Vagina (tissue), 2 donors: ENCODE measurements at places on chromosomes 5 and 9.

DNA sequence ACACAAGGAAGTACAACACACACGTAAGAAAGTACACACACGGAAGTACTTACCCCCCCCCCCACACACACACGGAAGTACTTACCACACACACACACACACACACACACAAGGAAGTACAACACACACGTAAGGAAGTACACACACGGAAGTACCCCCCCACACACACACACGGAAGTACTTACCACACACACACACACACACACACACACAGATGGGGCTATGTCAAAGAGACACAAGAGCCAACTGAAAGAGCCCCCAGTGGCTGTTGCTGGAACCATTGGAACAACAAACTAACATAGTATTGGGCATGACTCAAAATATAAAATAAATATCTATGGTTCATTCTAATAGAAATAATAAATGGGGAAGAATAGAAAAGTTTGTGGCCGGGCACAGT is 4.9 kb upstream of the MAPK9 start:
- no peak overlapping the region for H3K27ac ChIP-seq
- H3K27me3 ChIP-seq, result no peaks in the 10 kb centered on the region
- H3K4me3 ChIP-seq, result no peak overlapping the region
- no peaks in the 10 kb centered on the region for H3K36me3 ChIP-seq
- H3K4me1 ChIP-seq, result peaks cover 9% of the 10 kb centered on the region

GRCh38 chr5:109694451-109694891 is 4.7 kb downstream of the MAN2A1 start:
- no peak overlapping the region for H3K4me3 ChIP-seq
- H3K27me3 ChIP-seq, result no peaks in the 10 kb centered on the region
- DNase-seq, result no peak

DNA sequence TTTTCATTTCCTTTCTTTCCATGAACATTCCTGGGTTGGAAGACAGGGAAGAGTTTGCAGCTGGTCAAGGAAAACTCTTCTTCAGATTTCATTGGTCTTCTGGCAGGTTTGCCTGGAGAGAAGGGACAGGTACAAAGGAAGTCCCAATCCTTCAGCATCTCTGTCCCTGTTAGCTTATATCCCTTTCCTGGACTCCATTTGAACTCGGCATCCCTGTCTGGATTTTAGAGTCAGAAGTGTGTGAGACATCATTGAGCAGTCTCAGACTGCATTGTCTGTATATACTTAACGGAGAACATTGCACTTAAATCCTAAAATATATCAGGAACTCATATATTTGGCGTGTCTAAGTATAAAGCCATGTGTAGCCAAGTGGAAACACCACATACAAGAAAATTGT is 54.9 kb downstream of the ADGRV1 start:
- no peaks in the 10 kb centered on the region for H3K36me3 ChIP-seq
- no peaks in the 10 kb centered on the region for H3K27me3 ChIP-seq
- H3K4me3 ChIP-seq, result no peak overlapping the region
- DNase-seq, result no peak

DNA sequence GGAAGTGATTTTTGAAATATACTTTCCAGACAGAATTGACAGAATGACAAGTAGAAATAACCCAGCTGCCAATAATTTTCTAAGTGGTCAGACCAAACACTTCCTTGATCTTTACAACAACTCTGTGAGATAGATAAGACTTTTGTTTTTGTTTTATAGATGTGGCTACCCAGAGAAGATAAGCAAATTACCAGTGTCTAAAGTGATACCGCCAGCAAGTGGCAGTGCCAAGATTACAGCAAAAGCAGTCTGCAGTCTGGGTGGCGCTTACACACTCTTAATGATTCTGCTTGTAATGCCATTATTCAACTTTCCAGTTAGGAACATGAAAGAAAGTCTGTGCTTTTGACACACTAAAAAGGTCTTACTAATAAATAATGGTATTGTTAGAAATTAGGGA is 92.1 kb downstream of the HCN1 start:
- no peaks in the 10 kb centered on the region for H3K27me3 ChIP-seq
- no peaks in the 10 kb centered on the region for H3K36me3 ChIP-seq
- no peak overlapping the region for H3K27ac ChIP-seq

DNA sequence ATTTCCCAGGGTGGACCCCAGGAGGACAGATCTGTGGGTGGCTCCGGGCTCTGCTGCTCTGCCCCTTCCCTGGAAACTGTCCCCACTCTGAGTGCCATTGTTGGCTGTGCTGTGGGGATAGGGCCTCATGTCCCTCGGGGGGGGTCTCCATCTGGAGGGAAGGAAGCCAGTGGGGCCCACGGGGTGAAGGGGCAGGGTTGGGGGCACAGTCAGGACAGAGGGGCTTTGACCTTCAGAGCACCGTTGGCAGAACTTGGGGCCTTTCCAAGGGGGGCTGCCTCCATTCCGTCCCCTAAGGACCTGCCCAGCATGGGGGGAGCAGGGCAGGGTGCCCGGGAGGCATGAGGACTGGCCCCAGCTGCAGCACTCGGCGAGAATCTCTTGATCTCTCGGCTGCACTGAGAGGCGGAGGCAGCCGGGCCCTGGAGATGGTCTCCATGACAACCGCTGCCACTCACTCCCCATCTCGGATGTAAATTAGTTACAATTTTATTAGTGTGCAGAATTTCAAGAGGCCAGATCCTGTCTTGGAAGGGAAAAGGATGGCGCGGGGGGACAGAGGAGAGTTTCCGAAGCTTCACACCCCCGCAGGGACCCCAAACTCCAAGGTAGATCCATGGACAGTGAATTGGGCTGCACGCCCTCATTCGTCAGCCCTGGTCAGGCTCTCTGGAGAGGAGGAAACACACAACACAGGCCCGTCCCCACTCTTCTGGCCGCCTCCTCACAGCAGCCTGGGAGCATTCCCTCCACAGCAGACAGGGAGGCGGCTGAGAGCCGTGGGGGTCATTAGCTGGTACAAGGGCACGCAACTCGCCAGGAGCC is 216.2 kb upstream of the IER5L start:
- H3K27ac ChIP-seq, result no peak overlapping the region
- H3K27me3 ChIP-seq, result no peaks in the 10 kb centered on the region
- H3K36me3 ChIP-seq, result no peaks in the 10 kb centered on the region
- no peak for DNase-seq

GRCh38 chr9:35712762-35713400 is 19.1 kb downstream of the TLN1 start:
- peaks cover 93% of the 10 kb centered on the region for H3K36me3 ChIP-seq
- no peak overlapping the region for H3K4me3 ChIP-seq
- DNase-seq, result no peak
- no peak overlapping the region for H3K27ac ChIP-seq
- H3K4me1 ChIP-seq, result no peaks in the 10 kb centered on the region

- no peaks in the 10 kb centered on the region for H3K4me1 ChIP-seq
- no peak for DNase-seq
- H3K27ac ChIP-seq, result no peak overlapping the region
- H3K27me3 ChIP-seq, result no peaks in the 10 kb centered on the region
- no peaks in the 10 kb centered on the region for H3K36me3 ChIP-seq
- no peak overlapping the region for H3K4me3 ChIP-seq
Observed at GRCh38 chr9:106531491-106531890, 331.5 kb upstream of the ZNF462 start.

DNA sequence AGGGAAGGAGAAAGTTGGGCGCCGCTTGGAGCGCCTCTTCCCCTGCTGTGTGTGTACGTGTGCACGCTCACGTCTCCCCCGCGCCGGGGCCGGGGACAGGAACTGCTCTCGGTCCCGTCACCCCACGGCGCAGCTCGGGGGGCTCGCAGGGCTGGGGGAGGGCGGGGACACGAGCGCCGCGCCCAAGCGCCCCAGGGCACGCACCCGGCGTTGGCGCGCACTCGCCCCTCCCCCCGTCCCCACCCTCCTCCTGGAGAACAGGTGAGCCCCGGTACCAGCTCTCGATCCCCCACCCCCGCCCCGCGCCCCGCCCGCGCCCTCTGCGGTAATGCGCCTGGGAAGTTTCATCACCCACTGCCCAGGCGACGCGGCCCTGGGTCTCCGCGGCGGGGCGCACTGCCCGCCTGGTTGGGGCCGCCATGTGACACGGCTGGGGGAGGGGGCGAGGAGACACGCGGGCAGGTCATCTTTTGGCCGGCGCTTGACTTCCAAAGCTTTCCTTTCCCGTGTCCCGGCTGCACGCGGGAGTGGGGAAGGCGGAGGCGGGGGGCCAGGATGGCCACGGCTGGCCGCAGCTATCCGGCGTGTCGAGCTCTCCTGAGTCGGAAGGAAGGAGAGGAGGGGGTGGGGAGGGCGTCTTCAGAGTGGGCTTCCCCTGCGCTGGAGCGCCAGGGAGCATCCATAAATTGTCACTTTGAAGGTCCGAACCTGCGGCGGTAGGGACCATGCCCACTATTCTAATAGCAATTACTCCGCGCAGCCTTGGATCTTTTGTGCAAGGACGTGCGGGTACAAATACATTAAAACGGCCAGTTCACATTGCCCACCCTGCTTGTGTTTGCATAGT is 1.5 kb upstream of the STC2 start:
- peaks cover 37% of the 10 kb centered on the region for H3K4me1 ChIP-seq
- peaks cover 5% of the 10 kb centered on the region for H3K27me3 ChIP-seq
- peak overlapping the region; percentile 47 for H3K4me3 ChIP-seq
- DNase-seq, result no peak
- H3K36me3 ChIP-seq, result no peaks in the 10 kb centered on the region
- H3K27ac ChIP-seq, result no peak overlapping the region

- H3K36me3 ChIP-seq, result no peaks in the 10 kb centered on the region
- H3K27ac ChIP-seq, result no peak overlapping the region
- no peak overlapping the region for H3K4me3 ChIP-seq
- no peaks in the 10 kb centered on the region for H3K4me1 ChIP-seq
Observed at GRCh38 chr5:123244458-123244857, 155.4 kb downstream of the PRDM6 start.

GRCh38 chr9:10612641-10613398 is at the start of gene PTPRD:
Gene PTPRD, minus strand, starts transcription at chr9:10613002.
- DNase-seq, result no peak
- H3K27ac ChIP-seq, result no peak within 1 kb of the TSS
- H3K4me3 ChIP-seq, result peak within 1 kb of the TSS; percentile 44
- H3K4me1 ChIP-seq, result no peaks in the 10 kb centered on the region

GRCh38 chr9:135955934-135956801 is 5.0 kb downstream of the UBAC1 start:
- H3K27me3 ChIP-seq, result no peaks in the 10 kb centered on the region
- H3K27ac ChIP-seq, result no peak overlapping the region
- no peak for DNase-seq
- H3K36me3 ChIP-seq, result peaks cover 18% of the 10 kb centered on the region
- H3K4me3 ChIP-seq, result no peak overlapping the region

- H3K27me3 ChIP-seq, result no peaks in the 10 kb centered on the region
Observed at GRCh38 chr9:85658716-85659115, 83.0 kb downstream of the AGTPBP1 start.

- no peaks in the 10 kb centered on the region for H3K4me1 ChIP-seq
- H3K4me3 ChIP-seq, result no peak overlapping the region
- H3K27ac ChIP-seq, result no peak overlapping the region
- H3K36me3 ChIP-seq, result no peaks in the 10 kb centered on the region
- DNase-seq, result no peak
- no peaks in the 10 kb centered on the region for H3K27me3 ChIP-seq
Observed at GRCh38 chr5:112967520-112968083, 9.0 kb upstream of the DCP2 start.

GRCh38 chr9:21506626-21507482 is 24.7 kb upstream of the IFNE start:
- no peaks in the 10 kb centered on the region for H3K36me3 ChIP-seq
- no peaks in the 10 kb centered on the region for H3K4me1 ChIP-seq
- no peaks in the 10 kb centered on the region for H3K27me3 ChIP-seq
- H3K4me3 ChIP-seq, result no peak overlapping the region
- H3K27ac ChIP-seq, result no peak overlapping the region

GRCh38 chr9:117882171-117882570 is 178.0 kb downstream of the TLR4 start:
- H3K4me3 ChIP-seq, result no peak overlapping the region
- no peaks in the 10 kb centered on the region for H3K4me1 ChIP-seq
- no peaks in the 10 kb centered on the region for H3K27me3 ChIP-seq
- no peaks in the 10 kb centered on the region for H3K36me3 ChIP-seq
- DNase-seq, result no peak
- H3K27ac ChIP-seq, result no peak overlapping the region

DNA sequence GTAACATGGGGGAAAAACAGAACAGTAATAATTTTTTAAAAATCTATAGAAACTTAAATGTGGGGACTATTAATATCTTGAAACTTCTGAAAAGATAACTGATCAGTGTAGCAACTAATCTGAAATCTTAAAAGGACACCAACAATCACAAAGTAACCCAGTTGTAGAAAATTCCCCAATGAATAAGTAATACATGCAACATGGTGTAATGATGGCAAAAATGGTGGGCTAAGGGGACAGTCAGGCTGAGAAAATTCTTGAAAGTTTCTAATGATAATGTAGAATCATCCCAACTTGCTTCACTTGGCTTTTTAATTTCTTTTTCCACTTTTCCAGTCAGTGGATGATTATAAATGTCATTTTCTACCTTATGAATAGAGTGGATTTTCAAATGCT is 5.4 kb downstream of the NFIL3 start:
- H3K36me3 ChIP-seq, result no peaks in the 10 kb centered on the region
- no peaks in the 10 kb centered on the region for H3K27me3 ChIP-seq
- peak overlapping the region; percentile 25 for H3K27ac ChIP-seq

DNA sequence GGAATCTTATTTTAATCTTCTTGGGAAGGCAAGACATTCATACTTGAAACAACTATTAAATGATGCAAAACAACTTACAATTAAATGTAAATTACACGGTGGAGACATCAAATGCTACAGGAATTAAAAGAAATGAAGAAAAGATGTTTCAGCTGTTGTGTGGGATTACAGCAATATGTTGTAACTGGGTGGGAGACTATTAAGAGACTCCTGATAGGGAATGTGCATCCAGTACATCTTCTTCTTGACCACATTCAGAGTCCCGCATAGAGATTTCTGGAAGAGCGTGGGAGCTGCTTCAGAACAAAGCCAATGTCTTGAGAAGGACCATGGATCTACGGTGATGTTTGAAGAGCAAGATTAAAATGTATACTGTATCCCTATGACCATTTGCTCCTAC is 199.1 kb downstream of the PDE4D start:
- no peak overlapping the region for H3K27ac ChIP-seq
- no peaks in the 10 kb centered on the region for H3K27me3 ChIP-seq
- H3K4me1 ChIP-seq, result no peaks in the 10 kb centered on the region
- no peak overlapping the region for H3K4me3 ChIP-seq
- no peak for DNase-seq
- H3K36me3 ChIP-seq, result no peaks in the 10 kb centered on the region

- no peak for DNase-seq
- no peaks in the 10 kb centered on the region for H3K27me3 ChIP-seq
- peaks cover 10% of the 10 kb centered on the region for H3K4me1 ChIP-seq
- no peak overlapping the region for H3K4me3 ChIP-seq
Observed at GRCh38 chr5:93677359-93677891, 64.0 kb downstream of the POU5F2 start.

DNA sequence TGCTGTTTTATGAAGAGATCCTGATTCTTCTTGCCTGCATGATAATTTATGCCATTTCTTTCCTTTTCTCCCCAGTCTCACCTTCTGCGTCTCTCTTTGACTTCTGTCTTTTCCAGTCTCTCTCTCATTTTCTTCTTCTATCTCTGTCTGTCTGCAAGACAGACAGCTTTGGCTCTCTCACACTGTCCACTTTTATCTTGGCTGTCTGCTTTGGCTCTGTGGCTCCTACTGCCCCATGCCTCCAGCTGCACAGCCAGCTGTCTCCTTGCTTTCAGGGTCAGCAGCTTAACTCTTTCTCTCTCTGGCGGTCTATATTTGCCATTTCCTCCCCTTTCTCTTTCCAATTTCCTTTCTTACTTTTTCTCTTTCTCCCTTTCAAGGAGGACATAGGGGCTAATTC is 971.1 kb upstream of the COX7C start:
- H3K27me3 ChIP-seq, result no peaks in the 10 kb centered on the region
- no peaks in the 10 kb centered on the region for H3K36me3 ChIP-seq
- no peaks in the 10 kb centered on the region for H3K4me1 ChIP-seq
